ENCODE measurements at places on chromosomes 3 and 15. TPM values are rescaled to one million over a fixed set of nuclear protein-coding genes. Genes with fewer than 3 reads are reported as not detected.

DNA sequence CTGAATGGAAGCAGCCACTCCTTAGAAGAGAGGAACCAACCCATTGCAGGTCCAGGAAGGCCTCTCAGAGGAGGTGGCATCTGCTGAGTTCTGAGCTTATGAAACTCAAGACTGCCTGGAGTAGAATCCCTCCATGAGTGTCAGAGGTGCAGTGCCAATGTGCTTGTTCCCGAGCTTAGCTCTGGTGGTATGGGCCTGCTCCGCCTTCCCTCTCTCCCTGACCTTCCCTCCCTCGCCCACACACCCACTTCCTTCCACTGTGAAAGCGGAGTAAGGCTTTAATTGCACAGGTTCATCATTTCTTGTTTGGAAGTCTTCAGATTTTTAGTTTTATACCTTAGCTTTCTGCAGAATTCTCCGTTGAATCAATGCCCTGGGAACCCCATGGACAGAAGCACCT, 208.0 kb upstream of the BHLHE40 start:
- no peak for DNase-seq

DNA sequence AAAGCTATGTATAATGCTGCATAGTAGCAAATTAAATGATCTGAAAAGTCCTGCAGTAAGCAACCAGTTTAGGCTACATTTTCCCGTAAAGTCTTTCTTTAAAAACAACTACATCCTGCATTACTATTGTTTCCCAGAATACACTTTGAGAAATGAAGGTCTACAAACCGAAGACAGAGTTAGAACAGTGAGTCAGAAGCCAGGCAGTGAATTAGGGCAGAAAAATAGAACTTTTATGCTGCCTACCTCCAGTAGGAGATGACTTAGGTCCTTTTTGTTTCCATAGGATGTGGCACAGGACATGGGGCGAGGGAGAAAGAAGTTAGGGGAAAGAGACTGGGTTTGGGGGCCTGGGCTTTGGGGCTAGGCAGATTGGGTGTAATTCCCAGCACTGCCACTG, 127.3 kb downstream of the PPM1L start:
- no peak for DNase-seq

DNA sequence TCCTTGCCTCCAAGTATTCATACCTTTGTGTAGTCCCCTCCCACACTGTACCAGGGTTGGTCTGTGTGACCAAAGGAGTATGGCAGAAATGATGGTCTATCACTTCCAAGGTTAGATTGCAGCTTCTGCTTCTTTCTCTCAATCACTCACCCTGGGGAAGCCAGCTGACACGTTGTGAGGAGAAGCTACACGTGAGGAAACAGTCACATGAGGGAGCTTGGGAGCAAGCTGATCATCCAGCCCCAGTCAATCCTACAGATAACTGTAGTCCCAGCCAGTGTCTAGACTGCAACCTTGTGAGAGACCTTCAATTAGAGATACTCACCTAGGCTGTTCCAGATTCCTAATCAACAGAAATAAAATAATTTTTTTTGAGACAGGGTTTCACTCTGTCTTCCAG, 6.2 kb upstream of the ZNF774 start:
- no peak for DNase-seq

Gene NLGN1
- total RNA-seq = 10.6 TPM

Gene MITF
- total RNA-seq = 28.0 TPM
